ENCODE measurements at places on chromosomes 6 and 20.

DNA sequence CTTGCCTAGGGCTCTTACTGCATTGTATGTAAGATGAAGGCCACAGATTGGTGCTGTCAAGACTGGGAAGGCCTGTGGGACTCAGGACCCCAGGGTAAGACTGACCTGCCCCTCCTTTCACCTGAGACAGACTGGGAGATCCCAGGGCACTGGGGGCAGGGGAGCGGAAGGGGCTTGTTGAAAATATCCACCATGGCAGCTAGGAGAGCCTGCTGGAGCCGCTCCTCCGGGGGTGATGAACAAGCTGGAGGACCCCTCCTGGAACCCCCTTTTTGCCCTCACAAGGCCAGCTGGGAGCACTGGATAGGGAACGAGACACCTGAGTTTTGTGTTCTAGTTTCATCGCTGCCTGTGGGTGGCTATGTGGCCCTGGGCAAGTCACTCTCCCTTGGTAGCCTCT is 9.2 kb upstream of the SDCBP2 start:
- DNase-seq = no peak

GRCh38 chr6:113971741-113972140 is 793 bp upstream of the HDAC2 start:
- DNase-seq = no peak

GRCh38 chr20:32642257-32643046 is 31.3 kb downstream of the C20orf203 start:
- no peak for DNase-seq

DNA sequence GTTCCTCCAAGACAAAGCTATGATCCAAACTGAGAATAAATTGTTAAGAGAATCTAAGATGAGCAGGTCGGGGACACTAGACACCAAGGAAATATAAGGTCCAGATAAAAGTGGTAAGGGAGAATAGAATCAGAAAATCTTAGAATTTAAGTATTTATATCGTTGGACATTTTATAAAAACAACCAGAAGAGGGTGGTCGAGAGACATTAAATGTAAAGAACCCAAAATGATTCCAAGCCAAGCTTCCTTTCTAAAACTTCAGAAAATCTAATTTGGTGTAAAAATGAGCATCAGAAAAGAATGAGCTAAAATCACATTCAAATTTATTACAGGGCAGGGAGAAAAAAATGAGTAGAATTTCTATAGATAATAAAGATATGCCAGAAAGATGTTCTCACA is 97.8 kb upstream of the OGFRL1 start:
- DNase-seq = no peak

DNA sequence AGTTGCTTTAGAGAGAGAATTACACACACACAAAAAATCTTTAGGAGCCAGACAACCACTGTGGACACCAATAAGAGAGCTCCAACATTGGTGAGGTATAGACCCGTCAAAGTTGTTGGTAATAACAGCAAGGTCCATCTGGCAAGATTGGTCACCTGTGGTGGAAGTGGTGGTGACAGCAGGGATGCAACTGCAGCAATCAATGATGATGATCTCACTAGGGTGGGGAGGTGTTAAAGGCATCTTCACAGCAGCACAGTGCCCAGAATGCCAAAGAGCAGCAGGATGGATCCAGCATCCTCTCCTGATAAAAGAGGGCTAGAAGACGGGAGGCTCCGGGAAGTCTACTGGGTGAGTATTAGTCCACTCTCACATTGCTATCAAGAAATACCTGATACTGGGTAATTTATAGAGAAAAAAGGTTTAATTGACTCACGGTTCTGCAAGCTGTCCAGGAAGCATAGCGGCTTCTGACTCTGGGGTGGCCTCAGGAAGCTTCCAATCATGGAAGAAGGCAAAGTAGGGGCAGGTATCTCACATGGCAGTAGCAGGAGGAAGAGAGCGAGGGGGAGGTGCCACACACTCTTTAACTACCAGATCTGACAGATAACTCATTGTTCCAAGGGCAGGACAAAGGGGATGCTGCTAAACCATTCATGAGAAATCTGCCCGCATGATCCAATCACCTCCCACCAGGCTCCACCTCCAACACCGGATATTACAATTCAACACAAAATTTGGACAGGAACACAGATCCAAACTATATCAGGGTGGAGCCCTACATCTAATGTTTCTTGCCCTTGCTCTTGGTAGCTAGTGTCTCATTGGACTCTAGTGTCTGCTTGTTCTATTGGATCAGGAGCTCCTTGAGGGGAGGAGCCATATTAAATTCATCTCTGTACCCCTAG is 48.9 kb downstream of the KLHL31 start:
- no peak for DNase-seq

DNA sequence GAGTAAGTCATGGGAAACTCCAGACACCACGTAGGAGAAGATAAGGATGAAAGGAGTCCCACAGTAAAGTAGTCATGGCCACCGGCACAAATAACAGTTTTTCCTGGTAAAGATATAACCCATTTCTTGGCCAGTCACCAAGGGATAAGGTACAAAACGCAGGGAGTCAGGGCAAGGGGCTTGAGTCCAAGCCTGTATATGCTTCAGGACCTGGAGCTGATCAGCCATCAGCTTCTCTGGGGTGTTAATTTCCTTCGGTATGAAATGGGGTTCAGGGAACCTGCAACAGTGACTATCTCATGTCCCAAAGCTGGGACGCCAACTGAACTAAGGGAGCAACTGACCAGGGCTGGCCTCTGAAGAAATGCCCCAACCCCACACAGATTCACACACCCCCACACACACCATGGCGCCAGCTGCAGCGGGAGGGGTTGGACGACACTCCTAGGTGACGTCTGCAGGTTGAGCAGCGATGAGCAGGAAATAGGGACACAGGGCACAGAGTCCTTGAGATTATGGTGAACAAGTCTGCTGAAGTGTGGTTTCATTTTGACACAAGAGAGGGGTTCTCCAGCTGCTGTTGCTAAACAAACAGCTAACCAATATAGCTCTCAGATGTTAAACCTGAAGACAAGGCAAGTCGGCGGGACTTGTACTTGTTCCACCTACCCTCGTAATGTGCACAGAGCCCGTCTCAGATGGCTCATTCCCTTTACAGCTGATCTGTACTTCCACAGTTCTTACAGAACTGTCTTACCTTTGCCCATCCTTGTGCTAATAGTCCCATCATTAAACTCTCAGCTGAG is 7.4 kb upstream of the ADTRP start:
- no peak for DNase-seq

DNA sequence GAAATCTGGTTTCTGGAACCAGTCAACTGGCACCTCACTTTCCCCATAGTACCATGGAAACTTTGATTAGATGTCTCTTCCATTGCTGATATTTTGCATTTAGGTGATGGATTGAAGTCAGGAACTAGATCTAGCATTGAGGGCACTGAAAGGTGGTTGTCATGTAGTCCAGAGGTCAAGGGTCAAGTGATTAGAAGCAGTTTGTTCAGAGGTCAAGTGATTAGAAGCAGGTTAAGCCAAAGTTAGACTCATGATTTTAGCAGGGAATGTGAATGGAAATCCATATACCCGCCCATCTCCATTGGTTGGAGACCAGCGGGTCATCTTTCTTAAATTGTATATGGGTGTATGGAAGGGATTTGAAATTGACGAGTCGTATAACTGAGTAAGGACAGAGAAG is 51.2 kb downstream of the CBFA2T2 start:
- no peak for DNase-seq
